Activated T-helper 1 cell treated with anti-CD3 and anti-CD28 coated beads, Interleukin-12 subunit alpha, Interleukin-12 subunit beta, Interleukin-2, Interleukin-4 antibody, amounts not matched to agents 30 ng/mL and 10 ng/mL and 1 ng/mL, durations not matched to agents 14 hours and 24 hours and 36 hours (primary cell): ENCODE measurements at places on chromosomes 4 and X.
A peak's percentile ranks its signal among the peaks of the same experiment; 100 is the strongest.

DNA sequence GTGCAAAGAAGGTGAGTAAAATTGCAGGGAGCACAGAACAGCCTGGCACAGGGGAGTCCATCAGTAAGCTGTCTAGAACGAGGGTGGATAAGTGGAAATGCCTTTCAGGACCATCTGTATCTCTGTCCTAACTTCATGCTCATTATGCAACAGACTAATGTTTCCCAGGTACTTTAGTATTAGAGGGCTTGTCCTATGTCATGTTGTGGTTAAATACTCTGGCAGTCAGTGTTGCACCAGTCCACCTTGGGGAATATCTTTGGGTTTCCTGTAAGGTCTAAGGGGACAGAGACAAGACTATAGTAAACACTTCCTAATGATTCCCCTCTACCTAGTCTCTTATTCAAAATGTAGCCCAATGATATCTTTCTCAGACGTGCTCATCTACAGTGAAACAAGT, 21.3 kb downstream of the NOCT start:
- DNase-seq: no peak

DNA sequence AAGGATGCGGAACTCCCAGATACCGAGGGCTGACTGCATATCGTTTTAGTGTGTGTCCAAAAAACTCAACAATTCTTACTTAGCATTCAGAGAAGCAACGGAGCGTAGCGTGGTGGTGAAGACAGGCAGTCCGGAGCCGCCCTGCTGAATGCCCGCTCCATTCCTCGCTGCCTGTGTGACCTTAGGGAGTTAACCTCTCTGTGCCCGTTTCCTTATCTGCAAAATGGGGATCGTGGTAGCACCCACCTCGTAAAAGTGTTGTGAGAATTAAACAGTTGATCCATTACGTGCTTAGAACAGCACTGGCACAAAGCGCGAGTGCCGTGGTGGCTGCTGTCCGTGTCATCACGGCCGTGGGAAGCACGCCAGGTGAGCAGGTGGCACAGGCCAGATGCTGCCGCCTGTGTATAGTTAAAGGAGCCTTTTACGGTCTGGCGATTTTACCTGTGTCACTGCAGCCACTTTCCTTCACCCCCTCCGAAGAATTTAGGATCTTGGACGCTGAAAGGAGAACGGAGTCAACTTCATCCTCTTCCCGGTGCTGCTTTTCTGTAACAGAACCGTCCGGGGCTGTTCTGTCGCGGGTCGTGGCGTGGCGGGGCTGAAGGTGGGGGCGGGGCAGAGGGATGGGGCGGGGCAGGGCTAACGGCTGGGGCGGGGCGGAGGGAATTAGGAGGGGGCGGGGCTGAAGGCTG, 885 bp downstream of the CCDC110 start:
- DNase-seq: peak; percentile 21

DNA sequence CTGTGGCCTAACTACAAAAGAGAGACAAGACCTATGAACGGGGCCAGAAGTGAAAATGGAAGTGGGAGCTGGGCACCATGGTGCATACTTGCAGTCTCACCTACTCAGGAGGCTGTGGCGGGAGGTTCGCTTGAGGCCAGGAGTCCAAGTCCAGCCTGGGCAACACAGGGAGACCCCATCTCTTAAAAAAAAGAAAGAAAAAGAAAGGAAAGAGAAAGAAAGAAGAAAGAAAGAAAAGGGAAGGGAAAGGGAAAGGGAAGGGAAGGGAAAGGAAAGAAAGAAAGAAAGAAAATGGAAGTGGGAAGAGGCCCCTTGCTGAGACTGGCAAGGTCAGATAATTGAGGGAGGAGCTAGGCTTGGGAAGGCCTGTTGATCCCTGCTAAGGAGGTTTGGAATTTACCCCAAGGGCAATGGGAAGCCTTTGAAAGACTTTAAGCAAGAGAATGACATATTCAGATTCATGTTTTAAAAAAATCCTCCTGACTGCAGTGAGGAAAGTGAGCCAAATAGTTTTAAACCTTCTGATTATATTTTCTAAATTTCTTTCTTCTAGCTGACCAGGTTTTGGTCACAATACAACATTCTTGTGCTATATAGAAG, 17.7 kb upstream of the HERC5 start:
- no peak for DNase-seq

DNA sequence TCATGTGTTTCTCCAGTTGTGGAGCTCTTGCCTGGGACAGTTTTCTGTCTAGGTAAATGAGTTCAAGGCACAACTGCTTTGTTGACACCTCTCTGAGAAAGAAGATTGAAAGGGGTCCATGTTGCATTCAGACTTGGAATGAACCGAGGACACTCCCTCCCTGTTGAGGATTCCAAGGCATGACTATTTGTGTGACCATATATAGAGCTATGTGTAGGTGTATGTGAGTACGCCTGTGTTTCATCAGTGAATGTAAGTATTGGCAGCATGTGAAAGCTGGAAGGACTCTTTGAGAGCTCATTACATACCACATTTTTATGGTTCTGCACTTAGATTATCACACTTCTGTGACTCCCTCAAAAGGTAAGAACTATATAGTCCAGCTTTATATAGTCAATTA, 3.4 kb downstream of the HEPH start:
- no peak for DNase-seq

GRCh38 chr4:41883988-41884734, 51.1 kb upstream of the TMEM33 start:
- DNase-seq: no peak

- DNase-seq: no peak
Measured at GRCh38 chr4:31366041-31366440, 645.9 kb downstream of the PCDH7 start.

- DNase-seq: no peak
Measured at GRCh38 chr4:112173593-112174558, 28.6 kb downstream of the FAM241A start.

DNA sequence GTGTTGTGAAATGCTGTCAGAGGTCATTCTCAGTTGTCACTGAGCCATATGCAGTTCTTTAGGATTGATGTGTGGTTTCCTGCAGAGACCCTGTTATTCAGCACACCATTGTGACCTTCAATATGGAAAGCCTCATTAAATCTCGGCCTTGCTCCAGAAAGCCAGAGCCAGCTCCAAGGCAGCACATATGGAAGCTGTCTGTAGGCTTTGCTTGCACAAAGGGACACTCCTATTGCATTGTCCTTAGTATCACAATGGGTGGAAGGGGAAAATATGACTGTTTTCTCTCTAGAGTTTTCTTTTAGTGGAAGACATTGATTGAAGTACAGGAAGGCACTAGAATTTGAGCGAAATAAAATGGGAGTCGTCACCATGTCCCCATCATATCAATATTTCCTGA, 179.0 kb downstream of the CEP135 start:
- no peak for DNase-seq

DNA sequence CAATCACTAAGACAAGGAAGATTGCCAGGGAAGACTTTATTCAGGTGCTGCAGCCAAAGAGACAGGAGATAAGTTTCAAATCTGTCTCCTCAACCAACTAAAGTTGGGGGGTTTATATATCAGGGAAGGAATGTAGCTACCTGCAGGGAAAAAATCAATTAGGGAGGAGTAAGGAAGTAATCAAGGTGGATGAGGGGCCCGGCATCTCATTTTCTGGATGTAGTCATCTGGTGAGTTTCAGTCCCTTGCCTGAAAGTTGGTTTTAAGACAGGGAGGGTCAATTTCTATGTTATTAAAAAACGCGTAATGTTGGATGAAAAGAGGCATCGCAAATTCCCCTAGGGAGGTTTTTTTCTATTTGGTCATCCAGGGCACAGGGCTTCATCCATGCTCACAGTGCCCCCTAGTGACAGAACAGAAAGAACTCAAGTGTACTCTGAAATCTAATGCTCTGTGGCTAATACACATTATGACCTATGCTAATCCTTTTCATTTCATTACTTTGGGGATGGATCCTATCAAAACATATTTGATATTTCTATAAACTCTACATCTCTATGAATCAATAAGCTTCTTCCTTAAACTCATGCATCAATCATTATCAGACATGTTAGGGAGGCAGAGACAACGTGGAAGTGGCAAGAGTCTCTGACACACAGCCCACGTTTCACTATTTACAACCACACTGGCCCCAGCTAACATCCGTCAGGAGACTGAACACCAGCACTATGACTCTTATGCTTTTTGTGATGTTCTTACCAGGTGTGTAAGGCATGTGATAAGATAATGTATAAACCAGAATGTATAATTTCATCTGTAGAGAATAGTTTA, 1577.0 kb upstream of the TENM3 start:
- DNase-seq: no peak

DNA sequence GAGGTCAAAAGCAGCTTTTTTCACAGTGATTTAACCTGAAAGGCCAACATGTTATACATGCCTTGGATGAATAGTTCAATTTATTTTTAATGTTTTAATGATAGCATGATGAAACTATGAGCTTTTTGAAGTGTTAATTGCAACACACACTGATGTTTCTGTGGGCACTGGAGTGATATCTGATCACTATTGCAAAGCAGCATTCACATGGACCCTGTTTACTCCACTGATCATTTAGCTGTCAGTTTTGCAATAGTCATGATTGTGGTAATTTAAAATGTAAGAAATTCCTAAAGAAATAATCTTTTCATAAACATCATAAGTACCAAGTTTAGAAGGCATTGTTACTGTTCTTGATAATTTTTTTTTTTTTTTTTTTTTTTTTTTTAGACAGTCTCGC, 74.1 kb downstream of the ARSJ start:
- no peak for DNase-seq

- DNase-seq: no peak
Measured at GRCh38 chrX:125954236-125954635, 211.9 kb downstream of the DCAF12L2 start.

DNA sequence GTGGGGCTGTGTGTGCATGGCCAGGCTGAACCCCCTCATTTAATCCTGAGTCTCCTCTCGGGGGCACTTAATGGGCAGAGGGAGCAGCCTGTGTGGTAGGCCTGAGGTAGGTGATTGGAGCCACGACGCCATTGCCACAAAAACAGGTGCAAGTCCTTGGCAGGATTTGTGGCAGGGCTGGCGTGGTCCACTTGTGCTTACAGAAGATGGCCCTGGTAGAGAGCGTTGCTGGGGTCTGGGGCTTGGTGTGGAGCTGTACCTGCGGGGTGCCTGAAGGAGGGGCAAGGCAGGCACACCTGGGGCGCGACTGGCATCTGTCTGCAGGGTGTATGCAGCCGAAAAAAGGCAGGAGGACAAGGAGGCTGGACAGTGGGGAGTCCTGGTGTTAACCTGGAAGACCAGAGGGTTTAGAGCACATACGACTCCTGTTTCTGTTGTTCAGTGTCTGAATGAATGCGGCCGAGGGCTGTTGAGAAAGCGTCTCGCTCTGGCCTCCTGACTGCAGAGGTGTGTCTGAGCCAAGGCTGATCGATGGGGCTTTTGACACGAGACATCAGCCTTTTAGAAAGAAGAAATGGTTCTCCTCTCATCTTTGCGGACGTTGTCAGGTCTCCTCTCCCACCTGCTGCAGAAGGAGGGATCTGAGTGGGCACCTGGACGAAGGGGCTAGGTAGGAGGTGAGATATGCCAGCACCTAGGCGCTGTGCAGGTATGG, 52.0 kb downstream of the TBC1D14 start:
- no peak for DNase-seq
